ENCODE measurements at places on chromosomes 16 and 17.
A peak's percentile ranks its signal among the peaks of the same experiment; 100 is the strongest.

DNA sequence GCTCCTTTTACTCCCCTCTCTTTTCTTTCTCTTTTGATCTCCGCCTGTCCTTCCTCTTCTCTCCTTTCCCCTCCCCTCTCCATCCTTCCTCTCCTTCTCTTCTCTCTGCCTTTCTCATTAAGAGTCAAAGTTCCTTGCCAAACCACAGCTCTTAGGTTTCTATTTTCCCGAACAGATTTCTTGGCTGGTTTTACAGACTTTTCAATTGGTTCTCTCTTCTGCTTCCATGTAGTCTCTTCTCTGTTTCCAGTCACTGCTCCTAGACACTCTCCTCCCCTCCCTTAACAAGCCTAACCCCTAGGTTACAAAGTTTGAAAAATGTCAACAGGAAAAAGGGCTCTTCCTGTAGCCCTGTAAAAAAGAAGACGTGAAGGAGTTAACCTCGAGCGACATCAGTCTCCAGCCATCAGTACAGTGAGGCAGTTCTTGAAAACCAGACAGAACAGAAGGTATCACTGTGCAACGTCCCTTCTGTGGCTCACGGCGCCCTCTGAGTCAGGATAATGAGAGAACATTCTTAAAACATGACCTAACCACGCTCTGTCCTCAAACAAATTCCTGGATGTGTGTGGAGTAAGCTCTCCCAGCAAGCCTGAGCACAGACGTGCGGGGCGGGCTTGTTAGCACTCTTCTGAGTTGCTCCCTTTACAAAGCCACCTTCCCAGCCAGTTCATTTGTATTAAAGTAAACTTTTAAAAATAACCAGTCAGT lies 11.6 kb upstream of the MARCHF10 start:
- no peak for DNase-seq

DNA sequence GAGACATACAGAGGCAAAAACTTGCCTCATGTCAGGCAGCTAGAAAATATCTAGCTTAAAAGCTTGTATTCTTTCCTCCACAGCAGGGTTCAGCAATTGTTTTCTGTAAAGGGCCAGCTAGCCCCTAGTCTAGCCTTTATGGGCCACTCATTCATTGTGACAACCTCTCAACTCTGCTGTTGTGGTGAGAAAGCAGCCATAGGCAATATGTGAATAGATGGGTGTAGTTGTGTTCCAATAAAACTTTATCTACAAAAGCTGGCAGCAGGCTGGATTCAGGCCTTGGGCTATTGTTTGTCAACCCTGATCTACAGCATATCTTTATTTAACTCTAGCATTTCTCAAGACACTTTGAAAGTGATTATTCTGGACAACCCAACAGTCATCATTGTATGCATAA lies 46.4 kb upstream of the CDYL2 start:
- no peak for DNase-seq

GRCh38 chr17:79627184-79627765 lies 16.4 kb upstream of the RBFOX3 start:
- no peak for DNase-seq

DNA sequence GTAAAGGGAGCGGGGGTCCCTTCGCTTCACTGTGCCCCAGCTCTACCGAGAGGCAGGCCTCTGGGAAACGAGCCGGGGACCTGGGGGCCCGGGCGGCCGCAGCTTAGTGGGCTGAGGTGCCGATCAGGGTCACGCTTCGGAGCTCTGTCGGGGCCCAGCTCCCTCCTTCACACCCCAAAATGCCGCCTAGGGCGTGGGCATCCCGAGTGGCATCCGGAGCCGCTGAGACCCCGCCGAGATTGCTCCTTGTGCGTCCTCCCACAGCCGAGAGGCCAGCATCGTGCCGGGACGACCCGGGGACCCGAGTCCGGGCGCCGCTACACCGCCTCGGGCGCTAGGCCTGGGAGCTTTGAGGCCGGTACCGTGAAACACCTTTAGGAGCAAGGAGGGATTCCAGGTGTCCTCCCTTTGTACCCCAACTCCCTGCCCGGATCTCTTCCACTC lies 1.3 kb downstream of the SALL1 start:
- DNase-seq: no peak

- DNase-seq: no peak
These were observed 2.2 kb upstream of the TOX3 start for GRCh38 chr16:52549011-52549692.

DNA sequence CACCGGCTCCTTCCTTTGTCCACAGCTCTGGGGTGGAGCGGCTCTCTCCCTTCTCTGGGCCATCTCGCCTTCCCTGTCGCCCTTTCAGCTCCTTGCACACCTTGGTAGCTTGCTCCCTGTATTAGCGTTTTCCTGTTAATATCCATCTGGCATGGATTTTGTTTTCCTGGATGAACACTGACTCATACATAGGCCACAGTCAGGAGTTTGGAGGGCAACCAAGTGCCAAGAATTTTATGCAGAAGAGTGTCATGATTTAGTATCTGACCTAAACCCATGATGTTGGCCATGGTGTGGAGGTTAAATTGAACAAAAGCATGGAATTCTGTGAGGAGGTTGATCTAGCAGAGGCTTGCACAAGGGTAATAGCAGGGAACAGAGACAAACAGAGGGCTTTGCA lies 180.9 kb downstream of the AIPL1 start:
- DNase-seq: no peak

- no peak for DNase-seq
These were observed 20.4 kb upstream of the CDYL2 start for GRCh38 chr16:80824623-80825364.

DNA sequence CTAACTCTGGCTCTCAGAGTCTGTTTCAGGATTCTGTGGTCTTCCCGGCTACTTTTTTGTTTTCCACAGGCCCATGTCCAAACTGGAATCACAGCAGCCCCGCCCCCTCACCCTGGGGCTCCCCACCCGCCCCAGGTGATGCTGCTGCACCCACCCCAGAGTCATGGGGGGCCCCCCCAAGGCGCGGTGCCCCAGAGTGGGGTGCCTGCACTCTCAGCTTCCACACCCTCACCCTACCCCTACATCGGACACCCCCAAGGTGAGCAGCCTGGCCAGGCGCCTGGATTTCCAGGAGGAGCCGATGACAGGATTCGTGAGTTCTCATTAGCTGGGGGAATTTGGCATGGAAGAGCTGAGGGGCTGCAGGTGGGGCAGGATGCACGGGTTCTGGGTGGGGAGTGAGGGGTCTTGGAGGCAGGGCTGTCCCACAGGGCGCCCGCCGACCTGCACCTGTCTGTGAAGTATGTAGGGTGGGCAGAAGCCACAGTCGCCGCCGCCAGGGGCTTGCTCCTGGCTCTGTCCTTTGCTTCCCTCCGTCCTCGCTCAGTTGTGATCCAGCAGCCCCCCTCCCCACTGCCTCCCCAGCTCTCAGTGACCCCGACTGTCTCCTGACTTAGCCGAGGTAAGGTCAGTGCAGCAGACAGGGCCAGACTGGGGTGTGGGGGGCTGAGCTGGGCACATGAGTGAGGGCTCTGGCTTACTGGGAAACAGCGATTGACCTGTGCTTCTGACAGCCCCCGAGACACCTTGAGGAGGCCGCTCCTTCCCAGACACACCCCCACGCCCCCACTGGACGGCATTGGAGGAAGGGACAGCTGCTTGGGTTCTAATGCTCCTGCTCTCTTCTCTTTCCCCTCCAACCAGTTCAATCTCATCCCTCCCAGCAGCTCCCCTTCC lies 10.0 kb downstream of the TUFM start:
- no peak for DNase-seq

DNA sequence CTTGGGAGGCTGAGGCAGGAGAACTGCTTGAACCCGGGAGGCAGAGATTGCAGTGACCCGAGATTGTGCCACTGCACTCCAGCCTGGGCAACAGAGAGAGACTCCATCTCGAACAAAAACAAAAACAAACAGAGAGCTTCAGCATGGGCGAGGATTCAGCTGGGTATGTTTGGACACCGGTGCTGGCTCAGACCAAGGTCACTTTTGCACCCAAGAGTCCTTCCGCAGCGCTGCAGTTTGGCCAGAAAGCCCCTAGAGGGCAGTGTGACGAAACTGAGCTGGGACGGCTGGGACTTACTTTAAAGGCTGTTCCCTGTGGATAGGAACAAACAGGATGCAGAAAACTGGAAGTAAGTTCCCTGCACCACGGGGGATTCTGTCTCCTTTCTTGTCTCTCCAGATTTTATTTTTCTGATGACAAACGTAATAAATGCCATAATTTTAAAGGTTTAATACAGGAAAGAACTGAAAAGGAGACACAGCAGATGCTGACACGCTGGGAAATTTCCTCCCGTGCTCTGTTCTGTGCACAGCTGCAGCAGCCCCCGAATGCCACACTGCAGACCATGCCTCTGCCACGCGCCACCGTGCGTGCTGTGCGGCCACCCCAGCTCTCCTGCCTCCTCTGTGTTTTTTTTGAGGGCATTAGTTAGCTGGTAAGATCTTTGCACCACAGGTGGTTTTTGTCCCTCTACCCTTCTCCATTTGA lies 25.2 kb upstream of the USP36 start:
- peak; percentile 49 for DNase-seq

GRCh38 chr17:45414990-45415881 lies 17.4 kb downstream of the ARHGAP27 start:
- DNase-seq: no peak

GRCh38 chr17:12231355-12231682 lies 210.6 kb downstream of the MAP2K4 start:
- no peak for DNase-seq

- no peak for DNase-seq
These were observed 4.6 kb upstream of the NPIPB2 start for GRCh38 chr16:11946433-11946832.

DNA sequence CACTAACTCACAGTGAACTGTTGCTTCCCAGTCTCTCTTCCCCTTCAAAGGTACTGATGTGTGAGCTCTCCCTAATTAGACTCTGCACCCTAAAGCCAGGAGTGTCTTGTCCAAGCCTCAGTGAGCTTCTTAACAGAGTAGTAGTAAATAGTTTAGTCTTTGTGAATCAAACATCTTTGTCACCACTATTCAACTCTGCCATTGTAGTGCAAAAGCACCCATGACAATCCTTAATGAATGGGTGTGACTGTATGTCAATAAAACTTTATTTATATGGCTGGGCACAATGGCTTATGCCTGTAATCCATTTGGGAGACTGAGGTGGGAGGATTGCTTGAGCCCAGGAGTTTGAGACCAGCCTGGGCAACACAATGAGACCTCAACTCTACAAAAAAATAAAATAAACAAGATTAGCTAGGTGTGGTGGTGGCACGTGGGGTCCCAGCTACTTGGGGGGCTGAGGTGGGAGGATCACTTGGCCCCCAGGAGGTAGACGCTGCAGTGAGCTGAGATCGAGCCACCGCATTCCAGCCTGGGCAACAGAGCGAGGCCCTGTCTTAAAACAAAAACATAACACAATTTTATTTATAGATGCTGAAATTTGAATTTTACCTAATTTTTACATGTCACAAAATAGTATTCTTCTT lies 45.5 kb upstream of the TNRC6A start:
- no peak for DNase-seq

- no peak for DNase-seq
These were observed 51.1 kb upstream of the FOXF1 start for GRCh38 chr16:86459266-86459665.
